ENCODE measurements at places on chromosomes 16 and 17.

- DNase-seq: no peak
Measured at GRCh38 chr17:52606590-52606989, 448.1 kb upstream of the CA10 start.

- DNase-seq: no peak
Measured at GRCh38 chr17:4073983-4074830, 68.6 kb downstream of the ZZEF1 start.

- DNase-seq: no peak
Measured at GRCh38 chr16:11572301-11572995, 14.3 kb downstream of the LITAF start.

DNA sequence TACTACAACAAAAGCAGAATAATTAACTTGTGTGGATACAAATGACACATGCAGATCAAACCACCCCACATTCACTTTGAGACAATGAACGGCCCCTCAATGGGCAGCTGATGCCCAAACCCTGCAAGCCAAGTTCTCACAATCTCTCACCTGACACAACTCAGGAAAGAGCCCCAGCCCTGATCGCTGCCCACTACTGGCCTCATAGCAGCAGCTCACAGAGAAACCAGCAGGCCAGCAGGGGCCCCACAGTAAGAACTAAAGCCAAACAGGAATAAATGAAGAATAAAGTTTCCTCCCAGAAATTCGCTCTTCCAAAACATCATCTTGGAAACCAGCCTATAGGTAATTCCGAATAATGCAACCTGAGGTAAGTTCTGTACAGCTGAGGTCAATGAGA is 7.7 kb downstream of the AKTIP start:
- no peak for DNase-seq

- no peak for DNase-seq
Measured at GRCh38 chr17:39841134-39841683, 22.9 kb downstream of the IKZF3 start.

- DNase-seq: no peak
Measured at GRCh38 chr17:13601322-13601775, 380 bp downstream of the HS3ST3A1 start.

GRCh38 chr17:40565769-40566409 is 617 bp upstream of the CCR7 start:
- DNase-seq: no peak

- no peak for DNase-seq
Measured at GRCh38 chr17:8913091-8913490, 45.6 kb upstream of the PIK3R6 start.

- no peak for DNase-seq
Measured at GRCh38 chr17:17822189-17822588, 14.6 kb downstream of the SREBF1 start.

DNA sequence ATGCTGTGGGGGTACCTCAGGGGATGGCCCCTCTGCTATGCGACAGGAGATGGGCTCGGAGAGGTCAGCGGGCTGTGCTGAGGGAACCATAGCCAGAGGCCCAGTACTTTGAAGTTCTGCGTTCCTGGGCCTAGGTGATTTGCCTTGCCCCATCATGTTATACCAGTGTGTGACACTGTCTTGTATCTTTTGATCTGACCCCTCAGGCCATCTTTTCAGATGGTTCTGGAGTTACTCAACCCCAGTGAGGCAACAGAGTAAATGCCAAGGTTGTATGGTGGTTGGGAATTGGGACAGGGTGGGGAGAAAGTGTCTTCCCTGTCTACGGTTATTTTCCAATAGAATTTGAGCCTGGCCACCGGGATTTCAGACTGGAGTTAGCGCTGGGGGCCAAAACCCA is 8.5 kb downstream of the MSI2 start:
- no peak for DNase-seq

DNA sequence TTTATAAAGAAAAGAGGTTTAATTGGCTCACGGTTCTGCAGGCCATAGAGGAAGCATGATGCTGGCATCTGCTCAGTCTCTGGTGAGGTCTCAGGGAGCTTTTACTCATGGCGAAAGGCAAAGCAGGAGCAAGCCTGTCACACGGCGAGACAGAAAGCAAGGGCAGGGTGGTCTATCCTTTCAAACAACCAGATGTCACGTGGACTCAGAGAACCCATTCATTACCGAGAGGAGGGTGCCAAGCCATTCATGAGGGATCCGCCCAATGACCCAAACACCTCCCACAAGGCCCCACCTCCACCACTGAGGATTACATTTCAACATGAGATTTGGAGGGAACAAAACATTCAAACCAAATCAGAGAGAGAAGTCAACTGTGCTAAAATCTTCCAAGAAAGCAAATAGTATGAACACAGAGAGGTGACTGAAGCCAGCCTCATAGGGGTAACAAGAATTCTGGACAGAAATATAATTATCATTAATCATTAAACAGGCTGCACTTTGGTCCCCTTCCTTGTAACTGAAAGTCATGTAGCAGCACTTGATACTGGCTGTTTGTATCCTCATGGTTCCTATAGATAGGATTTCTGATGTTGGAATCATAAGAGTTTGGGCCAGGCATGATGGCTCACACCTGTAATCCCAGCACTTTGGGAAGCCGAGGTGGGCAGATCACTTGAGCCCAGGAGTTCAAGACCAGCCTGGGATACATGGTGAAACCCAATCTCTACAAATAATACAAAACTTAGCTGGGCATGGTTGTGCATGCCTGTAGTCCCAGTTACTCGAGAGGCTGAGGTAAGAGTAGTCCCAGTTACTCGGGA is 52.5 kb upstream of the B4GALNT2 start:
- DNase-seq: no peak

- no peak for DNase-seq
Measured at GRCh38 chr17:16929757-16930520, 42.0 kb downstream of the TNFRSF13B start.

DNA sequence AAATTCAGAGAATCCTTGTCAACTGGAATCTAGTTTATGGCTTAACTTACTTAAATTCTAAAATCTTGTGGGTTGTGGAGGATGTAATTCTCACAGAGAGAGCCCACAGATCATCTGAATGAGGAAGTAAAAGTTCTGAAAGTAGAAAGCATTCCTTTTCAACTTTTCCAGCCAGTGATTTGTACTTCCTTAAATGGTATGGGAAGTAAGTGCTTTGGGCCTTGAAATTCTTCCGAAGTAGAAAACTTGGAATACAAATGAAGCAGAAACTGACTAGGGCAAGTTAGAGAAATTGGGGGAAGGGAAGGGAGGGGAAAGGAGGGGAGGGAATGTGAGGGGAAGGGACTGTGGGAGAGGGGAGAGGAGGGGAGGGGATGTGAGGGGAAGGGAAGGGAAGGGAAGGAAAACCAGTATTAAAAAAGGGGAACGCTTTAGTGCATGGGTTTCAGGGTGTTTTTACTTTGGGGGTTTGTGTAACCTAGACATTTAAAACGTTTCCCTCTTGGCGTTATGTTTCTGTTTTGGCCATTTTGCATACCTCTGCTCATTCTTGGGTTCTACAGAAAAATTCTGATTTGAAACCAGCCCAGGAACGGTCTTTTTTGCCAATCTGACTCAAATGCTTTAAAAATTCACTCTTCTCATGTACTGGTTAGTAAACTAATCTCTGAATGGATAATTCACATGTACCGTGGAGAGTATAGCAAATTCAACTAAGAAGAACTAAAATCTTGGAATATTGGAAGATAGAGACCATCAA is 15.5 kb upstream of the SNTB2 start:
- DNase-seq: no peak

- DNase-seq: no peak
Measured at GRCh38 chr17:34401165-34401564, 38.1 kb upstream of the CCL1 start.

DNA sequence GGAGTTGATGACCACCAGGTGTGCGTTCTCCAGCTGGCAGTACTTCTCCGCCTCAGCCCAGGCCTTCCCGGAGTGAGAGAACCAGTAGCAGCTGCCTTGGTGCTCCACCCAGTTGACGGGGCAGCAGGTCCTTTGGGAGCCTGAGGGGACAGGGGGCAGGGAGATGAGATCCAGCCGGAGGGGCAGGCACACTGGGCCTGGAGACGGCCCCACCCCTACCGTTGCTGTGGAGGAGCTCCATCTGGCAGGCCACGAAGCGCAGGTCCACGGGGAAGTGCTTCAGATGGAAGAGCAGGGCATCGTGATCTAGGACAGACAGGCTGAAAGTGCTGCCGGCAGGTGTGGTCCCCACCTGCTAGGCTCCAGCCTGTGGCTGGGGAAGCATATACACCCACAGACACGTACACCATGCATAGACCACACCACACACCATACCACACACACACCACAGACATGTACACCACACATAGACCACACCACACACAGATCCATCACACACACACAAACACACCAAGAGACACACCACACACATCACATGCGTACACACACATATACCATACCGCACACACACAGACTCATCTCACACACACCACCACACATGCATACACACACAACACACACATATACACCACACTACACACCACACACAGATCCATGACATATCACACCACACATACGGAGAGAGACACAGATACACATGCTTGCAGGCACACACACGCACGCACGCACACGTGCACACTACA is 7.4 kb downstream of the ASGR2 start:
- DNase-seq: no peak

- no peak for DNase-seq
Measured at GRCh38 chr16:75921281-75921680, 195.0 kb upstream of the CPHXL start.
